NCI-H1092 (cell line): ENCODE measurements at places on chromosomes 3 and 15.

DNA sequence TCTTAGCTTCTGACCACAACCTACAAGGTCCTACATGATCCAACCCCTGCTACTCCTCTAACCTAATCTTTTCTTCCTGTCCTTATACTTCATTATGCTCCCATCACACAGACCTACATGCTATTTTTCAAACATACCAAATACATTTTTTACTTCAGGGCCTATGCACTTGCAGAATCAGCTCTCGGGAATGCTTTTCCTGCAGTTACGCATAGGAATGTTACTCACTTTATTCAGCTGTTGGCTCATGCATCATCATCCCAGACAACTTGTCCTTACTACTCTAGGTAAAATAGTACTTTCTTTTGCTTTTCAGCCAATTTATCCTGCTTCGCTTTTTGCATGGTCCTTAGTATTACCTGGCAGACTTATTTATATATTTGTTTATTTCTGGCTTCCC is 105.6 kb downstream of the OXSM start:
- DNase-seq: no peak

GRCh38 chr3:49120096-49120437 is 556 bp downstream of the USP19 start:
- no peak for DNase-seq

DNA sequence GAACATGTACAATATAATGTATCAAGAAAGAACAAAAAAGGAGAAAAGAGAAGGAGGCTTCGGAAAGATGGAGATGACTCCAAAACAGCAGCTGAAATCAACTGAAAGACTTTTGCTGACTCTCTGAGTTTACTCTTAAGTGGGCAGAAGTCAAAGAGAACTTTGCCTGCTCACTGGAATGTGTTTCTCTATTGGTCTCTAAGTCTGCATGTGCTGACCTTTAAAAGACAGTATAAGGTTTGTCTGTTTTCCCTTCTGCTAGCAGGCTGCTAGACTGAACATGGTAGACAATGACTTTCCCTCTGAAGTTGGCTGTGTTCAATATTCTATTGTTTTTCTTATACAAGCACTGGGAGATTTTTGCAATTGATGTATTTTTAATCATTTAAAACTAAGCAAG is 7.2 kb upstream of the MAP4 start:
- DNase-seq: no peak

- no peak for DNase-seq
Measured at GRCh38 chr15:81161160-81161673, 27.1 kb downstream of the CFAP161 start.

GRCh38 chr15:100528833-100529428 is at the start of gene CERS3:
Gene CERS3, minus strand, starts transcription at chr15:100528950. Its CDS starts 27,101 bp downstream, at chr15:100501849.
- DNase-seq: no peak

- no peak for DNase-seq
Measured at GRCh38 chr15:71577071-71577470, 233.3 kb upstream of the NR2E3 start.

DNA sequence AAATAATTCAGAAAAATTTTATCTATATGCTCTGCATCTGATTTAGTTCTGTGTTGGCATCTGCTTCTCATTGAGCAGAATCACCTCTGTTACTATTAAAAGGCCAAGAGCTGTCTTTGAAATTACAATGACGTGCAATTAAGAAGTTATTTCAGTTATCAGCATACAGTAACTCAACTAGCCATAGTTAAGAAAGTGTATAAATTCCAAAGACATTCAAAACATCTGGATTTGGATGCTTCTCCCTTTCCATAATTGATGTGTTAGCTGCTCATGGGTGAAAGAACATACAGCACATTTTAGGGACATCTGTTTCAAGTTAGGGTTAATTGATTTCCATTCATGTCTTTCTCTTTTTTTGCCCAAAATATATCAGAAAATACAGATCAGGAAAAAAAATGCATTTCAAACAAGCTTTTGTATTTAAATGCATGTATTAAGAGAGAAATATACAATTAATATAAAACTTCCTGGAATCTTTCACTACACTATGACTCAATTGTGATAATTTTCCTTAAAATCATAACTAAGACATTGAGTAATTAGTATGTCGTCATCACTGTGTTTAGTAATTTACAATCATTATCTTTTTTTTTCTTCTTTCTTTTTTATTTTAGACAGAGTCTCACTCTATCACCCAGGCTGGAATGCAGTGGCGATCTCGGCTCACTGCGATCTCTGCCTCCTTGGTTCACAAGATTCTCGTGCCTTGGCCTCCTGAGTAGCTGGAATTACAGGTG is 82.7 kb upstream of the MBNL1 start:
- no peak for DNase-seq

DNA sequence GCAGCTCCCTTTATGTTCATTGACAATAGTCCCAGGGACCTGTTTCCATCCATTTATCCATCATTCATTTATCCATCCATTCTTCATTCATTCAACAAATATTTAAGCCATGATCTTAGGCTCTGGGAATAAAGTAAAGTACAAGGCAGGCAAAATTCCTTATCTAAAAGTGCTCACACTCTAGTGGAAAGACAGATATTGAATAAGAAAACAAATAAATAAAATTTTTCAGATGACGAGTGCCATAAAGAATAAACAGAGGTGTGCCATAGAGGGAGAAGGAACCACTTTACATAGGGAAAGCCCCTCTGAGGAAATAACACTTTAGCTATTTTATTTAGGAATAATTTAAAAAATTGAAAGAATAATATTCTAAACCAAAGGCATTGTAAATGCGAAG is 76.2 kb downstream of the COL8A1 start:
- DNase-seq: no peak

DNA sequence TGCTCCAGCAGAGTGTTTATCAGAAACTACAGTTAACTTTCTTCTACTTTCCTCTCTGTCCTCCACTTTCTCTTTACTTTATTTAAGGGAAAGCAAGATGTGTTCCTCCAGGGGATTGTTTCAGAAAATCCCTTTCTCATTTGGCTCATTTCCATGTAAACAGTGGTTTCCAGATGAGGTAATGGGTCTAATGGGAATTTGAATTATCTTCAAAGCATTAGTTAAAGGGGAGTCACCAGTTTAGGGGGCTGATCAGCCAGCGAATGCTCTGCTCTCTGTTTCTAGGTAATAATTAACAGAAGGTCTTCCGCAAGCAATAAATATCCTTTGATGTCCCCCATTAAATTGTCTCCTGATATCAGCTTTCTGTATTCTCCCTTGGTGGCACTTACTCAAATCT is 30.4 kb upstream of the ZNF639 start:
- DNase-seq: no peak

- no peak for DNase-seq
Measured at GRCh38 chr3:177424521-177424920, 227.2 kb upstream of the TBL1XR1 start.

GRCh38 chr3:19093084-19093483 is 55.2 kb upstream of the KCNH8 start:
- DNase-seq: no peak

DNA sequence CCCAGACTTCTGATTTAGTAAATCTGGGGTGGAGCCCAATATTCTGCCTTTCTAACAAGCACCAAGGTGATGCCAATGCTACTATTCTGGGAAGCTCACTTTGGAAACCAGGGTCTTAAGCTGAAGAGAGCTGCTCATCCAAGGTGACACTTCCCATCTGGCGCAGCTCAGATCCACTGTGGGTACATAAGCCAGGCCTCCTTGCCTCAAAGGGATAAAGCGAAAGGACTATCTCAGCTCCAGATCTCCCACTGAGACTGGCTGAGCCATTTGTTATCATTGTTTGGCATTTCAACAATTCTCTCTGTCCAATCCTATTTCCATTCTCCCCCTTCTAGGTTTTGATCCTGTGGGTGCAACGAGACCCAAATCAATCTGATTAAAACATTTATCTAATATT is 323.8 kb downstream of the GBE1 start:
- DNase-seq: no peak

DNA sequence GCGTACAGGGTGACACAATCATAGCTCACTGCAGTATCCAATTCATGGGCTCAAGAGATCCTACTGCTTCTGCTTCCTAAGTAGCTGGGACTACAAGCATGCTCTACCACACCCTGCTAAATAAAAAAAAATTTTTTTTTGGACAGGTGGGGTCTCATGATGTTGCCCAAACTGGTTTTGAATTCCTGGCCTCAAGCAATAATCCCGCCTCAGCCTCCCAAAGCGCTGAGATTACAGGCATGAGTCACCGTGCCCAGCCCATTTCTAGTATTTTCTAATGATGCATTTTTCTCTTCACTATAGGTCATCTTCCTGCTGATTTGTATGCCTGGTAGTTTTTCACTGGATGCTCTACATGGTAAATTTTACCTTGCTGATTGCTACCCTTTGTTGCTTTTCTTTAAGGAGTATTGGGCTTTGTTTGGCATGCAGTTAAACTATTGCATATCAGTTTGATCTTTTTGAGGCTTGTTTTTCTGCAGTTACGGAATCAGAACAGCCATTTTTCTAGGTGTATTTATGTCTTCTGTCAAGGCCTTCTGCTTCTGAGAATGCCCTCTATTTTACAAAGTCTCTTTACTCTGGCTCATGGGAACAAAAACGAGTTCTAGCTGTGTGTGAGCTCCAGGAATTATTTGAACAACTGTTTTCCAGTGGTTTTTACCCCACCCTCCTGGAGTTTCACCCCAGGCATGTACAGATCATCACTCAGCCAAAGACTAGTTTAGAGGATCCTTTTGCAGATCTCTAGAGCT is 14.2 kb upstream of the NPTN start:
- no peak for DNase-seq

DNA sequence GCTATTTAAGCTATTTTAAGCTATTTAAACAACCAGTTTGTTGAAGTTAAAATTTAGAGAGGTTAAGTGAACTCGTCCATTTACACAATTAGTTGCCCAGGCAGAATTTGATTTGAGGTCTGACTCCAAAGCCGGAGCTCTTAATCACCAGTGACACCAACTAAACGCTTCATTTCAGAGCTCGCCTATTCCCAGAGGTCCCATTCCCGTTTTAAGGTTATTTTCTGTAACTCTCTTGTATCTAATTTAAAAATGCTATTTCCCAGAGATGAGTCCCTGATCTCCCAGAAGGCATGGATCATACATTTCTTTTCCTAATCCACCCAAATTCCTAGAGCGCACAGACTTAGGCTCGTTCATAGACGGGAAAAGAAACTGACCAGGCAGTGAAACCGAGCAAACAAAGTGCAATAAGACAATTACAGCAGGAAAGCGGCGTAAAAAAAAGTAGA is 904 bp upstream of the MCTP2 start:
- DNase-seq: no peak
